ENCODE measurements at places on chromosomes 12 and 14.

GRCh38 chr12:131383741-131384543 is 326.9 kb upstream of the SFSWAP start:
- no peak for DNase-seq

DNA sequence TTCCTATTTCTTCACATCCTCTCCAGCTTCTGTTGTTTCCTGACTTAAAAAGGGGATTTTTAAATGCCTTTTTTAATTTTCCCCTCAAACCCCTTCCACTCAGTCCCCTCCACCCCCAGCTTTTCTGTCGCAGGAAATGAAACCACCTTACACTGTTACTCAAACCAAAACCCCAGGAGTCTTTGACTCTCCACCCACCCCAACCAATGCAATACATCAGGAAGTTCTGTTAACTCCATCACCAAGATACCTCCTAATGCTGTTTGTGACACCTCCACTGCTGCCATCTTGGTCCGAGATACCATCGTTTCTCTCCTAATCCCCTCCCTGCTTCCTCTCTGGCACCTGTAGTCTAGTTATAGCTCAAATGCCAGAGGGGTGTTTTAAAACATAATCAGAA is 25.4 kb upstream of the CPM start:
- DNase-seq = no peak

DNA sequence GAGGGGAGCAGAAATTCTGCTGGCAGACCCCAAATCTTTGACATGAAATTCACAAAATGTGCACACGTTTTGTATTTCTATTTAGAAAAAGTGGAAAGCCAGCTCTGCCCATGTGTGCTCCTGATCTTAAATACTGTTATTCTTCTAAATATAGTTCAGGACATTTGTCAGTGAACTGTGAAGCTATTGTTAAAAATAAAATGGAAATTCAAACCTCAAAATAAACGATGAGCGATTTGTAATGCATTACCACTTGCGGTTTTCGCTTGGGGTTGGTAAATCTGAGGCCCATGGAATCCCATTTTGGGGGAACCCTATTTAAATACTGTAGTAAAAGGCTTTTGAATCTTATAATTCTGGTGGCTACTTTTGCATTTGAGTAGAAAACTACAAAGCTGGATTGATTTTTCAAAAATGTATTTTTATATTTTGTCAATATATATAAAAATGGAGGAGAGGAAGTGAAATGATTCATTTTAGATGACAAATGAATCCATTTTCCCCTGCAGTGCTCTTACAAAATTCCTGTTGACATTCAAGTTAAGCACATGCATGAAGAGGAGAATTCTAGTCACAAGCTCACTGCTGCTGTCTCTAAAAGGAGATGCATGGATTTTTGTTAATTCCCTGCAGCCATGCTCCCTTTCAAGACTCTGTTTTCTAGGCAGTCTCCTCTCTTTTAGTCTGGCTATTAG is 47.1 kb downstream of the FLRT2 start:
- no peak for DNase-seq

DNA sequence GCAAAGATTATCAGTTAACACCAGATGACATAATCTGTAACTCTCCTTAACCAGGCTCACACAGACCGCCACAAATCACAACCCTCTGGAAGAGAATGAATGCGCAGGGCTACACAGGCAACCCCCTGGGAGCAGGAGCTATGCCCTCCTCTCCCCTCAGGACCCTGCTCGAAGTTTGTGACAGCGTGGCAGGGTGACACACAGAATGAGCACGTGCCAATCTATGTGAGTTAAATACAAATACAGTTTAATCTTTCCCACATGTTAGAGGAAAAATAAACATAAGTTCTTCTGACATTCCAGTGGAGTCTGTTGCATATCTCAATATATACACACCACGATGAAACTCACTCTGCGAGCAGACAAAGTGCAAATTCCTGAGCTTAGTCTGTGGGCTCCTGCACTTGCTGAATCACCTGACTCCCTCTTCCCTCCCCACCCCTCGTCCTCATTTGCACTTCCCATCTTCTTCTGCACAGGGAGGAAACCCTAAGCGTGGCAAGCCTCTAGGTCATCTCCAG is 37.6 kb downstream of the BCAT1 start:
- DNase-seq = no peak

DNA sequence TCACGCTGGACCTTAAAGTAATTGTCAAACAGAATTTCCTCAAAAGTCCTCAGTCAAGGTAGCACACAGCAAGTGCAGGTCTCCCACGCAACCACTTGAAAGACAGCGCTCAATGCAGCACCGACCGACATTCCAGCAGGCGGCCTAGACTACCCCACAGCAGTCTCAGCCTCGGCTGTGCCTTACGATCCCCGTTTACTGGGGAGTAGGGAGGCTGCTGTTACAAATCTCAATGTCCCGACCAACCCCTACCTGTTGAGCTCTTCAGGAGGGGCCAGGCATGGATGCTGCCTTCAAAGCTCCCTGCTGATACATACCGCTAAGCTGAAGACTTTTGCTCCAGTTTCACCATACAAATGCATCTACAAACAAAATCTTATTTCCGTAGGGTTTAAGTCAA is 21.8 kb downstream of the VPS37B start:
- DNase-seq = no peak

DNA sequence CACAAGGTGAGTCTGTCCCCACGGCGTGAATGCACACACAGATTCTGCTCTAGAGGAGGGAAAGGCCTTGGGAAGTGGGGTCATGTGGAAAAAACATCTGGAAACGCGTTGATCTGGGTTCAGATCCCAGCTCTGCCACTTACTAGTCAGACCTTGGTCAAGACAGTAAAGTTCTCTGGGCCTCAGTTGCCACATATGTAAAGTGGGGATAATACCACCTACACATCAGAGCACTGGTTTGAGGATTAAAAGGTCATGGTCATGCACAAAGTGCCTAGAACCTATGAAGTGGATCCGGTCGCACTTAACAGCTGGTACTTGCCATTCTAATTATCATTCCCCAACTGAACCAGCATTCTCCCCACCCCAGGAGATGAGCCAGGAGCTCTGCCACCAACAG is 4.7 kb downstream of the PLEKHG6 start:
- DNase-seq = no peak

DNA sequence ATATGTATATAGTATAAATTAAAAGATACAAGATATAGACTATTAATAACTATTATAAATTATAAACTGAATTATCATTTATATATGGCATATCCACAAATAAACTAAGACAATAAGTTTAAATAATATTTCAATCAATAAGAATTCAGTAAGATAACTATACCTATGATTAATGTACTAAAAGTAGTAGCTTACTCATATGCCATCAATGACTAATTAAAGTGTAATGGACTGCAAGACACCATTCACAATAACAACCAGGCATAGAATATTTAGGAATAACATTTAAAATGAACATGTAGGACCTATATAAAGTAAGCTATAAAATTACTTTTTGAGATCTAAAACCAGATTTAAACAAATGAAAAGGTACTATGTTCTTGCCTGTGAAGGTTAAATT is 18.8 kb downstream of the KCNC2 start:
- no peak for DNase-seq

GRCh38 chr14:63388766-63389431 is 70.2 kb upstream of the GPHB5 start:
- DNase-seq = peak; percentile 4

DNA sequence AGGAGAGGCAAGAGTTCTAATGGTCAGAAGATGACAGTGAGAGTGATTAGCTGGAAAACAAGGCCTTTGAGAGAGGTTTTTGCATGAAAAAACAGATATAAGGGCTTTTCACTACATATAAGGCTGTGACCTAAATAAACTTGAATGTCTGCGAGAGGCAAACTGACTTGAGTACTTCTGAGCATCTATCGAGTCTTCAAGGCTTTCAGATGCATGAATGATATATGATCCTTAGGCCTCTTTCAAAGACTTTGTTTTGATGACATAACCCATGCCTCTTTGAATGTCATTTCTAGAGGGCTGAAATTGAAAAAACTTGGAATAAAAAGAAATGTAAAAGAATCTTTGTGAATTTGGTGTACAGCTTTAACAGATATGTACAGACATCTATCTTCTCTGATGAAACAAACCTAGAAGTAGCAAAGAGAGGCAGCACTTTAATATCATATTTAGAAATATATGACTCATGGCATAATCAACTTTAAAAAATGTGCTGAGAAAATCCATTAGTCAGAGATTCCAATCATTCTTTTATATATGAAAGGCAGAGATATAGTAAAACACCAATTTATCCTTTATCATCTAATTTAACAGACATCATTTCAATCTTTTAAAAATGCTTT is 72.6 kb downstream of the PPM1H start:
- DNase-seq = no peak

- no peak for DNase-seq
Measured at GRCh38 chr12:113062502-113063395, 6.2 kb downstream of the DTX1 start.

DNA sequence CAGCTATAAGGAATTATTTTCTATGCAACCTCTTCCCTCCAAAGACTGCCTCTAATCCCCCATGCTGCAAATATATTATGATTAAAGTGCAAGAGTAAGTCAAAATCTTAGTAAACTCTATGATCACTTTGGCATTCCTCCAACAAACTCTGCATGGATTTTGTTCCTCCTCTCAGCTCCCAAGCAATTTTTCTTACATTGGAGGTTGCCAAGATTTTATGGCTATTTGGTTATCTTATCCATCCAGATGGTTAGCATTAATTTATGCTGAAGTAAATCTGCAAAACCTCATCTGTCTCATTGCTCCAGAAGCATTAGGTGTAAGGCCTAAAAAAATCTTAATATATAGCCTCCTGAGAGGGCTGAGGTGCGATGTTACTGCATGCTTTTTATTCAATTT is 228.1 kb downstream of the CHST11 start:
- DNase-seq = no peak

DNA sequence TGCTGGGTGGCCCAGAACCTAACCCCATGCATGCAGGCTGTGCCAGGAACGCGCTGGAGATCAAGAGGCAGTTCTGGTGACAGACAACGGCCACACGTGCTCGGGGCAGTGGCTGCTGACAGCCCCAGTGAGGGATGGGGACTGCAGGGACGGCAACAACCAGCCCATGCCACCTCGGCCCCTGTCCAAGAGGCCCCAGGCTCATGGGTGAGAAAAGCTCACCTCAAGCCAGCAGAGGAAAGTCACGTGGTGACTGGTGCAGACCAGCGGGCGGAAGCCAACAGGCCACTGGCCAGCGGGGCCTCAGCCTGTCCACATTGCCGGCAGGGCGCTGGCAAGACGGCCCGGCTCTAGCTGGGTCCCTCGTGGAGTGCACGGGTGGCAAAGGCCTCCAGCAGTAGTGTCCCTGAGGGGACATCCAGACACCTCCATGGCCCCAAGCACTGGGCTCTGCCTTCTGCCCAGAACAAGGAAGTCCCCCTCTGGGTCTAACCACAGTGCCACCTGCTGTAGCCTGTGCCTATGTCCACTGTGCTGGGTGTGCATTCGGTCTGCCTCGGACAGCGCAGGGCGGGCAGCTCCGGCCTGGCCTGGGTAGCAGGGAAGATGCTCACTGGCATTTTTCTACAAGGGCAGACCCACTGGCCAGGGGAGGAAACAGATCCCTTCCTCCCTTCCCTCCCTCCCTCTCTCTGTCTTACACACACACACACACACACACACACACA is 134.1 kb downstream of the NCOR2 start:
- no peak for DNase-seq

DNA sequence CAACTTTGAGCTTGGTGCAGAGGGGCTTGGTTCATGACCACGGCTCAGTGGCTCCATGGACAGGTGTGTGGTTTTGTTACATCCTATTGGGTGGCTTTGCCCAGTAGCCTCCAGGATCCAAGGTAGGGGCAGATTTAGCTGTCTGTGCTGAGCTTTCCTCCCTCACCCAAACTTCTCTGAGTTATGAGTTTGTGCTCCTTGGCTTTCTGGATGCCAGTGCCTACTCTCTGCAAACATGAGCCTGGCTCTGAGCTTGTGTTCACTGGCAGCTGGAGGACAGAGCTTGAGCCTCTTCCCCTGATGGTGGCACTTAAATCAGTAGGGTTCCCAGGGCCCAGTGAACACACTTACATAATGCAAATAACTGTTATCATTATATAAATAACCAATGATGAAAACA is 45.3 kb upstream of the HECTD1 start:
- DNase-seq = no peak

DNA sequence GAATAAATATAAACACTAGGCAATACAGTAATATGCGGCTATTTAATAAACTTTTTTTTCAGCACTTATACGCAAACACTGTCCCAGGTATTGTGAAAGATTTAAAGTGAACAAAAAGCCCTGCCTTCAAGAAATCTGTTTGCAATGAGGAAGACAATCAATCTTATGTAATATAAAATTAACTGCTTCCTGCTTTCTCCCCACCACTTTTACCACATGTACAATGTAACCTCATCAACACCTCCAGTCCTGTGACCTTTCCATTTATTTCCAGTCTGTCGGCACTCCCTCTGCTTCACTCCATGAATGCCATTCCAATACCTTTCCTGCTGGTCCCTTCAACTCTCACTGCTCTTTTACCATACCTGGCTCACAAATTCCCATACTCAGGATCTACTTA is 10.5 kb downstream of the SNX6 start:
- no peak for DNase-seq

DNA sequence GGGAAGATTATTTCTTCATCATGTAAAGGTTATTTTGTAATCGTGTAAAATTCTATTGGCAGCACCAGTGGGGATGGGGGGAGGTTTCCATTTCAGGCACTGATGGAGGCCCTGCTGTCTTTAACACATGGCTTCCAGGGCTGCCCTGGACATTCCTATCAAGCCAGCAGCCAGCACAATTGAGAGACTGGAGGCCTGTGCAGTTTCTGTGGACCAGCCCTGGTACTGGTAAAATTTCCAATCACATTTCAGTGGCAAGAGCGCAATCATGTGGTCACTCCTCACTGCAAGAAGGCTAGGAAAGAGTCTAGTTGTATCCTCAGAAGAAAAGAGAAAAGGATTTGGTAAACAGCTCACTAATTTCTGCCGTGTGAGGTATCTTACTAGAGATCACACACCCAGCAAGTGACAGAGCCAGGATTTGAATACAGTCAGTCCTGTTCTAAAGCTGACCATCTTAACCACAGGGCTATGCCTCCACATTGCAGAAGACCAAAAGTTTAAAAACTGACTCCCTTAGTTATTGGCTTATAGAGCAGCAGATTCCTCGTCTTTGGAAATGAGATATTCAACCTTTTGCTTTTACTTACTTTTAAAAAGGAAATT is 179.4 kb upstream of the ARHGAP5 start:
- no peak for DNase-seq

- no peak for DNase-seq
Measured at GRCh38 chr14:100239211-100239839, 381 bp downstream of the YY1 start.

DNA sequence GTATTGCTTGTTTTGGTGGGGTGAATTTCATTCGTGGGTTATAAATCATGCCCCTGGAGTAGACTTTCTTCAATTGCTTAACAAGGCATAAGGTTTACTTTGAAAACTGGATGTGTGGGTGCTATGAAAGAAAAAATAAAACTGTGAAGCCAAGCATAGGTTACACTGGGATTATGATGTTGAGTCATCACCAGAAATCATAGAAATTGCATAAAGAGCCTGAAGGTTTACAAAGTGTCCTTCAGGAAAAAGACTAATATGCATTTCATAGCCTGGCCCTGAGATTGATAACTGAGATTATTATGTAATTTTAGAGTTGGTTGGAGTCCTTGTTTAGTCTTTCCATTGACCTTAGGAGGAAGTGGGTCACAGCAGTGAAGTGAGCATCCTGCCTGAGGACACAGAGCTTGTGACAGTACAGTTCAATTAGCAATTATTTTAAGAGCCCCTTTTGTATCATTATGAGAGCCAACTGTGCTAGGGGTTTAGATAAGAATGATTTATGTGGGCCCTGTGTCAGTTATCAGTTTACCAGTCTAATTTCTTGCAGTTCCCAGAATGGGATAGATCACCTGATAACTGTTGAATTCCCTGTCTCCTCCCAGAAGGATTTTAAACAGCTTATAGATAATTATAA is 13.6 kb downstream of the LRRK2 start:
- DNase-seq = no peak

All from activated CD8-positive, alpha-beta memory T cell treated with anti-CD3 and anti-CD28 coated beads for 4 hours (primary cell).